ENCODE measurements at places on chromosomes 4 and X.
A peak's percentile ranks its signal among the peaks of the same experiment; 100 is the strongest.

GRCh38 chrX:123193101-123193500 is 9.0 kb downstream of the GRIA3 start:
- no peak for DNase-seq

- DNase-seq, result no peak
Measured at GRCh38 chr4:140189805-140190204, 35.8 kb upstream of the MAML3 start.

- DNase-seq, result no peak
Measured at GRCh38 chr4:15427161-15427560, 672 bp upstream of the C1QTNF7 start.

GRCh38 chrX:24168807-24169206 is 19.3 kb downstream of the ZFX start:
- no peak for DNase-seq

DNA sequence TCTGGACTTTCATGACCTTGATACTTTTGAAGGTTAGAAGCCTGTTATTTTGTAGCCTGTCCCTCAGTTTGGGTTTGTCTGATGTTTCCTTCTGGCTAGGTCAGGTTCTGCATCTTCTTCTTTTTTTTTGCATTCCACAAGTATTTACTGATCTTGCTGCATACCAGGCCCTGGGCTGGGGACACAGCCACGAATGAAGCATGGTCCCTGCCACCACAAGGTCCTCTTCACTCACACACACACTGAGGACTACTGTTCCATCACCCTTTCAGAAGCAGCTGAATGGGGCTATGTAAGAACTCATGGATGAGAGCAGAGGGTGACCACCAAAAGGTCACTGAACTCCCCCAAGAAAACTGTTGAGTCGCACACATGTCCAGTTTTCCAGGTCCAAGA is 39.2 kb downstream of the USP11 start:
- no peak for DNase-seq

DNA sequence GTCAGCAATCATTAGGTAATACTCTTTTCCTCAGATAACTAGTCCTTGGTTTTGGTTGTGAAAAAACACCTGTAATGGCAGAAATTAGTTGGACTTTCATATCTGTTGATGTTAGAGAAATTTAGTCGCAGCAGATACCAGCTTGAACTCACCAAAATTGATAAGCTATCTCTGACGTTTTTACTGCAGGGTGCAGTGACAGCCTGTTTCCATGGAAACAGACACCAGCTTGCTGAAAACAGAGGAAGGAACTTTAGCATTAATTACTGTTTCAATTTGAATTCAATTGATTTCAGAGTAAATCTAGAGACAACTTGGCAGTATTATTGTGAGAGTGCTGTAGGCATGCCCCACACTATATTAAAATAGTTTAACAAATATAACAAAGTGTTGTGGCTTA is 246.5 kb downstream of the PPP1R2C start:
- DNase-seq, result no peak

- no peak for DNase-seq
Measured at GRCh38 chrX:81208916-81209315, 7.0 kb downstream of the SH3BGRL start.

DNA sequence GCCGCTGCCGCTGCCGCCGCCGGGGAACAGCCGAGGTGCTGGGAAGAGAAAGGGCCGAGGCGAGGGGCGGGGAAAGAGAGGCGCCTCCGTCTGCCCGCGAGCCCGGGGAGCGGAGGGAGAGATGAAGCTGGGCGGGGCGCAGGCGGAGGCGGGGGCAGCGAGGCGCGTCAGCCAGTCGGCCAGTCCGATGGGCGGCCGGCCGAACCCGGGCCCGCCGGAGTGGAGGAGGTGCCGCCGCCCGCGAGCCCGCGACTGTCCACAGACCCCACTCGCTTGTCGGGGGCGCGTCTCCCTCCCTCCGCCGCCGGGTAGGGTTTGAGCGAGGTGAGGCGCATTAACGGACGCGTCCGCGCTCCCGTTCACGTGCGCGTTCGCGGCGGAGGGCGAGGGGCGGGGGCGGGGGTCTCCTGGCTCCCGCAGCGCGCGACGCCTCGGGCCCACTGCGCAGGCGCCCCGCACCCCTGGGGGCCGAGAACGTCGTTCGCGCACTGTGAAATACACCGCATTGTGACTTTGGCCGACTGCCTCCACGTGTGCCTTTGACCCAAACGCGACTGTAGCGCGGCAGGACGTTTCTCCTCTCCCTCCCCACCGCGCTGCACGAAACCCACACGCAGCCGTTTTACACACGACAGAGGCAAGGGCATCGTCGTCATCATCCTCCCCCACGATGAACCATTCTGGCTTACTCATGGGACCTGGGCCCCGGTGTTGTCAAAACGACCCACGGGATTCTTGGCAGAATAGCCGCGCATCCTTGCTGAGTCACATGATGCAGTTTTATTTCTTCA is at the start of gene NUDT11:
TSS of gene NUDT11 (minus strand) at position 92 of the 791 bp plus-strand sequence. CDS start 148 bp downstream, outside the sequence.
- peak; percentile 44 for DNase-seq

GRCh38 chrX:49172280-49172780 is 632 bp downstream of the PLP2 start:
- peak; percentile 77 for DNase-seq

GRCh38 chrX:31201503-31201902 is 129.7 kb upstream of the FTHL17 start:
- no peak for DNase-seq

- DNase-seq, result no peak
Measured at GRCh38 chr4:19684084-19684483, 567.6 kb upstream of the SLIT2 start.

- no peak for DNase-seq
Measured at GRCh38 chr4:182018691-182019090, 224.5 kb upstream of the TENM3 start.

DNA sequence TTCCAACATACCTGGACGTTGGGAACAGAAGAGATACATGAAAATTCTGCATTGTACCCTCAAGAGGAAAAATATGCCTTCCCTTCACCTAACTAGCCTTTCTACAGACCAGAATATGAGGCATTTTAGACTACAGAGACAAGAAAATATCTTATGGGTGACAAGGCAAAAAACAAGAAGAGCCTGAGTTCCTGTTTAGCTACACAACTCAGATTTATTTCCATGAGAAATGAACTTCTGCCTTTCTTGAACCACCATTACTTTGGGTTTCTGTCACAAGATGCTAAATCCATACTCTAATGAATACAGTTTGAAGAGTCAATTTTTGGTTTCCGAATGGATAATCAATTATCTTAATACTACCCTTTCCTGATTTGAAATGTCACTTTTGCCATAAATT is 18.7 kb downstream of the RCHY1 start:
- DNase-seq, result no peak

DNA sequence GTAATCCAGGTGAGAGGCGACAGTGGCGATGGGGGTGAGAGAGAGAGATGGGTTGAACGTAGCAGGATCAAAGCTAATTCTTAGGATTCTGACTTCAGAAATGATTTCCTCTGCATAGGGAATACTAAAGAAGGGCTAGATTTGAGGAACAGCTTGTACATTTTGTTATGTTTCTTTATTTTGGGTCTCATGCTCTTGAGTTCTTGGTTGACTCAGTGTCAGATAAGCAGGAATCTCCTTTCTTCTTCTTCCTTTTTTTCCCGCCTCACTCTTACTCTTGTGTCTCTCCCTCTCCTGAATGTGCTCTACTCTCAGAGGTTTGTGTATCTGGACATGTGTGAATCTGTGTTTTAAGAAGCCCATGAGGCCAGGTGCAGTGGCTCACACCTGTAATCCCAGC is 36.4 kb downstream of the FAM193A start:
- DNase-seq, result no peak

DNA sequence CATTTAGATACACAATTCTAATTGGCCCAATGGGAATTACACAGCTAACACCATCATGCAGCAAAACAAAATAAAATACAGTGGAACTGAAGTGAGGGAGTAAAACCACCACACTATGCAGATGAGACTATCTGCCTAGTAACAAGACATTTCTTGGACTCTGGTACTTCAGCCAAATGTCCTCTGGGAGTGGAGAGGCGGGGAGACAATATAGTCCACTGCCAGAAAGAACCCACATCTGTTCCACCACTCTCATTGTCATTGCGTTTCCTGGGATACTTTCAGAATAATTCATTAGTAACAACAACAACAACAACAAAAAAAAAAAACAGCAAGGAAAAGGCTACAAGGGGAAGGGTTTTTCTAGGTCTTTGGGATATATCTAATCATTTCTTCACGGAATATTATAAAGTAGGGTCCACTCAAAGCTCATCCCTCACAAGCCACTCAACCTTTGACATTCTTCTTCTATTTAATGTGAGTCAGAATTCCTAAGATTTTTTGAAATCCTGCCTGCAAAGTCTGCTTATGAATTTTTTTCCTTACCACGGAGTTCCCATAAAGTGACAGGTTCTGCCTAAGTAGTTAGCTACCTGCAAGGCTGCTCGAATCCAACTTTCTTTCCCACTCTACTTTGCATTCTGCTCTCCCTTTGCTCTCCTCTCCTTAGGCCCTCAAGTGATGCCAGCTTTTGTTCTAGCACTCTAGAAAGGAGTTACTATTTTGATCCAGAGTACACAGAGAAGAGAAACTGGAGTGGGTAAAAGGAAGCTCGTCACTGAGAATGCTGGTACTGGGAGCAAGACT is 254.6 kb downstream of the CHIC1 start:
- DNase-seq, result no peak

GRCh38 chr4:73245955-73246354 is 12.6 kb downstream of the ANKRD17 start:
- DNase-seq, result no peak

DNA sequence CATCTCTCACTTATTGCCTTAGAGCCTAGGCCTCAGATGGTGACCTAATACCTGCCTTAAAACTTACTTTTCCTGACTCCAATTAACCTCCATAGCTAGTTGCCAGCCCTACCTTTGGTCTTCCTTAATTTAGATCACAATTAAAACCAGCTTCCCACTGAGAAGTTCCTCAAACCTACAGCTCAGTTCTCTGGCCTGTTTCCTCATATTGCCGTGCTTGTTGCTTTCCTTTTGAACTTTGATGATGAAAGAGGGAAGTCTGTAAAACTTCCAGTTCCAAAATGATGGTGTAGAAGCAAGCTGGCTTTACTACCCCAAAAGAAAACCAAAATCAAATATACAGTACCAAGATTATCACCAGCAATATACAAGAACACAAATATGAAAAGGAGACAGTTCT is 28.9 kb upstream of the CAMK2D start:
- no peak for DNase-seq

DNA sequence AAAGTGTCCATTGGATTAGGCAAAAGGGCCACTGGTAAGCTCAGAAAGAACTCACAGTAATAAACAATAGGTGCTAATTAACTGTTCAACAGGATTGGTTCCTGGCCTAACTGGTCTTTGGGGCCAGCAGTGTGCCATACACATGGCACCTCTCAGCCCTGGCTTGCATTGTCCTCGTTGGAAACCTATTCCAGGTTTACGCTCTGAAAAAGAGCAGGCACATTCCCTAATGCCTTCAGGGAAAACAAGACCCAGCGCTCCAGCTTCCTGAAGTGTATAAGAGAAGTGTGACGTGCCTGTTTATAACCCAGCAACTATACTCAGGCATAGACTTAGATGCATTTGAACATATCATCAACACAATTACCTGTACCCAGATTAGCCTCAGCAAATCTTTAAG is 51.9 kb upstream of the RBM47 start:
- no peak for DNase-seq

DNA sequence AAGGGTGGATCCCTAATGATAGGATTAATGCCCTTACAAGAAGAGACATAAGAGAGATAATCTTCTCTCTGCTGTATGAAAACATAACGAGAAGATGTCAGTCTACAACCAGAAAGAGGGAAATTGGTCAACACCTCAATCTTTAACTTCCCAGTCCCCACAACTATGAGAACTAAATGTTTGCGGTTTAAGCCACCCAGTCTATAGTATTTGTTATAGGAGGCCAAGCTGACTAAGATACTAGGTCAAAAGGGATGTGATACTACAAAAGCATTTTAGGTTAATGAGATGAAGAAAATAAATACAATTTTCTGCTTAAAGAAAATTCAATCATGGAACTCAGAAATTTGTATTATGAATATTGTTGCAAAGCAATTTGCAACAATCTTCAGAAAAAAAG is 55.4 kb upstream of the LHFPL1 start:
- DNase-seq, result no peak

GRCh38 chrX:49978176-49978575 is 55.8 kb downstream of the CLCN5 start:
- DNase-seq, result no peak

- no peak for DNase-seq
Measured at GRCh38 chr4:104418286-104418685, 76.4 kb downstream of the CXXC4 start.

GRCh38 chr4:179607003-179607402 is 2164.8 kb upstream of the AGA start:
- no peak for DNase-seq

DNA sequence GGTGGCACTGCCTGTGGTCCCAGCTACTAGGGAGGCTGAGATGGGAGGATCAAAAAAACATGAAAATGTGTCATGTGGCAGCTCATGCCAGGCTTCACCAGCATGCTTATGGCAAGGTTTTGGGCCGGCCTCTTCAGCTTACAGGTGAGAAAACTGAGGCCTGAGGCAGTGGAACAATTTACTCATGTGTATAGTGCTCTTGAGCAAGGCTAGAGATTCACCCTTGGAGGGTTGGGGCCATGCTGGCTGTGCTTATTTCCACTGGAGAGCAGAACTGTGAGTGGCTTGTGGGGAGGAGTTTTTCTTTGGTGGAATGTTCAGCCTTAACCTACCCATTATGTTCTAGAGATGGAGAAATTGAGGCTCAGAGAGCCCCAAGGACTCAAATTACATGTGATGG is 31.8 kb downstream of the NSD2 start:
- no peak for DNase-seq

DNA sequence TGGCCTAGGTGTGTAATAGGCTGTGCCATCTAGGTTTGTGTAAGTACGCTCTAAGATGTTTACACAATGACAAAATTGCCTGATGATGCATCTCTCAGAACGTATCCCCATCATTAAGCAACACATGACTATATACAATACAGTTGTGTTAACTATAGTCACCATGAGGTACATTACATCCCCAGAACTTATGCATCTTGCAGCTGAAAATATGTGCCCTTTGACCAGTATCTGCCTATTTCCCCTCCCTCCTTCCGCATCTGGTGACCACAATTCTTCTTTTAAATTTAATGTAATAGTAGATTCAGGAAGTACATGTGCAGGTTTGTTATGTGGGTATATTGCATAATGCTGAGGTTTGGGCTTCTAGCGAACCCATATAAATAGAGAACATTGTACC is 239.8 kb upstream of the IL1RAPL1 start:
- DNase-seq, result no peak

- no peak for DNase-seq
Measured at GRCh38 chr4:98967786-98968329, 27.7 kb upstream of the METAP1 start.
